Forelimb muscle (tissue), 1 donor: ENCODE measurements at places on chromosomes 13 and 19.

DNA sequence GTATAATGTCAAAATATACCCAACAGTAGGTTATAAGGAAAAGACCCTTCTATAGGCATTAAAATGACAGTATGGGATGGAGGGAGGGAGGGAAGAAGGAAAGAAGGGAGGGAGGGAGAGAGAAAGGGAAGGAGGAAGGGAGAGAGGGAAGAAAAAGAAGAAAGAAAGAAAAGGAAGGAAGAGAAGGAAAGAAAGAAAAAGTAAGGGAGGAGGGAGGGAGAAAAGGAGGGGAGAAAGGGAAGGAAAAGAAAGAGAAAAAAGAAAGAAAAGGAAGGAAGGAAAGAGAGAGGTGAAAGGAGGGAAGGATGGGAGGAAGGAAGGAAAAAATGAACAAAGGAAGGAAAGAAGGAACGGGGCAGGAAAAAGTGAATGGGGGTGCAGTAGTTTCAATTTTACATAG is 35.3 kb upstream of the CACNA1A start:
- DNase-seq: no peak

GRCh38 chr19:21593934-21594820 is 88.8 kb downstream of the ZNF429 start:
- DNase-seq: no peak

GRCh38 chr13:44231786-44232516 is 141.7 kb upstream of the SERP2 start:
- DNase-seq: no peak

DNA sequence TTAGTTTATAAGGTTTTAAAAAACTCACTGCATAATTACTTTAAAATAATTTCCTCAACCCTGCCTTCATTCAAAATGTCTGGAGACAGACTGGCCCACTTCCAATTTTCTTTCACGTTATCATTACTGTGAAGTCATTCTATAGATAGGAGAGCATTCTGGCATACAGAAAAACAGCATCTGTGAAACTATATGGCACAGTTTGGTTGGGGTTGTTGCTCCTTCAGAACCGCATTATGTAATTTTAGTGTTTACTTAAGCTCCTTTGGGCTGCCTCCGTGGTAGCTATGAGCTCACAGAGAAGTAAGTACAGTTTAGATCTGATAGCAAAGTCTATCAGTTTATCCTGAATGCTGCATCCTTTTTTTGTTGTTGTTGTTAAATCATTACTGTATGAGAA is 104.3 kb downstream of the KCNRG start:
- no peak for DNase-seq

GRCh38 chr13:93625536-93625935 is 398.9 kb downstream of the GPC6 start:
- DNase-seq: no peak

- DNase-seq: no peak
These were observed 2.8 kb upstream of the CERS4 start for GRCh38 chr19:8206147-8207087.

DNA sequence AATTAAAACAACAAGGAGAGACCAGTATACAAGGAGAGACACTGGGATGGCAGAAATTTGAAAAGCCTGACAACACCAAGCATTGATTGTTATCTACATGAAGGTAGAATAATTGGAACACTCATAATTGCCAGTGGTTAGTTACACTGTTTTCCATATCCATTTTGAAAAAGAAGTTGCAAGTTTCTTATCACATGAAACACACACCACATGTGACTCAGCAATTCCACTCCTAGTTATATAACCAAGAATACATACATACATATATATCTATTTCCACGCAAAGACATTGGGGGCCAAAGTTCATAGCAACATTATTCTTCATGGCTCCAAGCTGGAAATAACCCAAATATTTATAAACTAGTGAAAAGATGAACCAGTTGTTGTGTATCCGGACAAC is 15.2 kb upstream of the PABPC3 start:
- DNase-seq: no peak

- no peak for DNase-seq
These were observed 18.5 kb downstream of the PPP1R12C start for GRCh38 chr19:55098716-55099556.

- no peak for DNase-seq
These were observed 181.8 kb downstream of the KATNAL1 start for GRCh38 chr13:30125422-30126073.
